ENCODE measurements at places on chromosomes 2 and 18.

- DNase-seq = no peak
Observed at GRCh38 chr2:240300261-240300821, 135.1 kb upstream of the GPC1 start.

DNA sequence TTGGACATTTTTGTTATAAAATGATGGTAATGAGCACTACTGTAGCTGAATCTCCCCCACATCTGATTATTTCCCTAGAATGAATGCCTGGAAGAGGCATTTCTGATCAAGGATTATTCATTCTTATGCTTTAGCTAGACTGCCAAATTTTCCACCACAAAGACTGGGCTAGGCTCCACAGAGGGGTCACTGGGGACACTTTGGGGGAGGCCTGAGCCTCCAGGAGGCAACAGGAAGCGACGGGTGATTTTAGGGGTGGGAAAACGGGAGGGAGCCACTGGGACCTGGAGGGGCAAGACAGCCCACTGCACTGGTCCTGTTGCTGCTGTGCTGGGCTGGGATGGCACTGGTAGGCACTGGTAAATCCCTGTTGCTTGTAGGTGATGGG, 2.4 kb upstream of the ASB1 start:
- DNase-seq = no peak

DNA sequence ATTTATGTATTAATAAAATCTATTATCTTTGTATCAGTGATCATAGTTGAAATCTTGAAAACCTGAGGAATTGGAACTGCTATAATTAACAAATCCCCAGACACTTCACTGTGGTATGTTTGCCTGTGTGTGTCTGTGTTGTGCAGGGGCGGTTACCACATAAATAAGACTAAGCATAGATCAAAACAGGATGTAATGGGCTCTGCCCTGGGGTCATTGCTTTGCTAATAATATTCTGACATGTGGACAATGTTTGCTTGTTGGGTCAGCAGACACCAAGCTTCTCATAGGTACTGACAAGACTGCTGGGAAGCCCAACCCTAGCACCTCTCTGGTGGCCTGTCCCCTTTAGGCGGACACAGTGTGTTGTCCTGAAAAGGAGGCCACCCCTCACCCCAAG, 35.8 kb upstream of the DOK6 start:
- no peak for DNase-seq

DNA sequence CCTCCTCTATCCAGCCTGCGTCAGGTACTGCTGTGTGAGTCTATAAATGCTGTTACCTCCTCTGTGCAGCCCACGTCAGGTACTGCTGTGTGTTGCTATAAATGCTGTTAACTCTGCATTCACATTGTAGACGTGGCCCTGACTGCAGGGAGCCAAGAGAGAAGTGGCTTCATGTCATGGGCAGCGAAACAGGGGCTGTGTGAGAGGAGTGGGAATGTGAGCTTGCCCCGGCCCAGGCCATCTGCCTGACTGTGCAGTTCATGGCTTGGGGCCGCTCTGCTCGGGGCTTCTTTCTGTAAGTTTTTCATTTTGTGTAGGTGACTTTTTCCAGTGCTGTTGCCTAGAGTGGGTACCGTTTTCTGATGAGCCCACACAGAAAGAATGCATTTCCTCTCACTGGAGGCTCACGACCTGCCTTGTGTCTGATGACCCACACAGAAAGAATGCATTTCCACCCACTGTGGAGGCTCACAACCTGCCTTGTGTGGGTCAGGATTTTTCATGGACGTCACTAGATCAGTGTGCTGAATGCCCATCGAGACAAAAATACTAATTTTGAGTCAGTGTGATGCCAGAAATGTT, 104.5 kb downstream of the SNTG2 start:
- DNase-seq = no peak

DNA sequence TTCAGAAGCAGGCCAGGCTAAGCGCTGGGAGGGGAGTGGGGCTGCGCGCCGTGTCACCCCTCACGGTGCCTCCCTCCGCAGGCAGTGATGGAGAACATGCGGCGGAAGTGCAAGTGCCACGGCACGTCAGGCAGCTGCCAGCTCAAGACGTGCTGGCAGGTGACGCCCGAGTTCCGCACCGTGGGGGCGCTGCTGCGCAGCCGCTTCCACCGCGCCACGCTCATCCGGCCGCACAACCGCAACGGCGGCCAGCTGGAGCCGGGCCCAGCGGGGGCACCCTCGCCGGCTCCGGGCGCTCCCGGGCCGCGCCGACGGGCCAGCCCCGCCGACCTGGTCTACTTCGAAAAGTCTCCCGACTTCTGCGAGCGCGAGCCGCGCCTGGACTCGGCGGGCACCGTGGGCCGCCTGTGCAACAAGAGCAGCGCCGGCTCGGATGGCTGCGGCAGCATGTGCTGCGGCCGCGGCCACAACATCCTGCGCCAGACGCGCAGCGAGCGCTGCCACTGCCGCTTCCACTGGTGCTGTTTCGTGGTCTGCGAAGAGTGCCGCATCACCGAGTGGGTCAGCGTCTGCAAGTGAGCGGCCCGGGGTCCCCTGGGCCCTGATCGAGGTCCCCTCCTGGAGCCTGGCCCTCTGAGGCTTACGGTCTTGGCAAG, 12.2 kb downstream of the WNT10A start:
- DNase-seq = no peak

GRCh38 chr2:217886091-217886490, 116.7 kb downstream of the TNS1 start:
- no peak for DNase-seq

- no peak for DNase-seq
Observed at GRCh38 chr2:218187296-218188015, 20.7 kb upstream of the CXCR1 start.

DNA sequence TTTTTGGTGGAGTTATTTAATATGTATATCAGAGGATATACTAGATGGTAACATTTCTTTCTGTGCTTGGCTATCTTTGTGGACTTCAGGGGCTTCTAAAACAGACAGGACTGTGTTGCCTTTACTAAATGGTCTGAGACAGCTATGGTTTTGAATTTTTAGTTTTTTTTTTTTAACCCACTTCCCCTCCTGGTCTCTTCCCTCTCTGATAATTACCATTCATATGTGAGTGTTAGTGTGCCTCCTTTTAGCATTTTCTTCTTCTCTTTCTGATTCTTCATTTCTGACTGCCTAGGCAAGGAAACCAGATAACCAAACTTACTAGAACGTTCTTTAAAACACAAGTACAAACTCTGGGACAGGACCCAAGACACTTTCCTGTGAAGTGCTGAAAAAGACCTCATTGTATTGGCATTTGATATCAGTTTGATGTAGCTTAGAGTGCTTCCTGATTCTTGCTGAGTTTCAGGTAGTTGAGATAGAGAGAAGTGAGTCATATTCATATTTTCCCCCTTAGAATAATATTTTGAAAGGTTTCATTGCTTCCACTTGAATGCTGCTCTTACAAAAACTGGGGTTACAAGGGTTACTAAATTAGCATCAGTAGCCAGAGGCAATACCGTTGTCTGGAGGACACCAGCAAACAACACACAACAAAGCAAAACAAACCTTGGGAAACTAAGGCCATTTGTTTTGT, 52.7 kb downstream of the SMAD4 start:
- no peak for DNase-seq

GRCh38 chr2:18896125-18896764, 306.9 kb upstream of the NT5C1B start:
- no peak for DNase-seq

- DNase-seq = no peak
Observed at GRCh38 chr2:21467910-21468309, 344.1 kb downstream of the TDRD15 start.

DNA sequence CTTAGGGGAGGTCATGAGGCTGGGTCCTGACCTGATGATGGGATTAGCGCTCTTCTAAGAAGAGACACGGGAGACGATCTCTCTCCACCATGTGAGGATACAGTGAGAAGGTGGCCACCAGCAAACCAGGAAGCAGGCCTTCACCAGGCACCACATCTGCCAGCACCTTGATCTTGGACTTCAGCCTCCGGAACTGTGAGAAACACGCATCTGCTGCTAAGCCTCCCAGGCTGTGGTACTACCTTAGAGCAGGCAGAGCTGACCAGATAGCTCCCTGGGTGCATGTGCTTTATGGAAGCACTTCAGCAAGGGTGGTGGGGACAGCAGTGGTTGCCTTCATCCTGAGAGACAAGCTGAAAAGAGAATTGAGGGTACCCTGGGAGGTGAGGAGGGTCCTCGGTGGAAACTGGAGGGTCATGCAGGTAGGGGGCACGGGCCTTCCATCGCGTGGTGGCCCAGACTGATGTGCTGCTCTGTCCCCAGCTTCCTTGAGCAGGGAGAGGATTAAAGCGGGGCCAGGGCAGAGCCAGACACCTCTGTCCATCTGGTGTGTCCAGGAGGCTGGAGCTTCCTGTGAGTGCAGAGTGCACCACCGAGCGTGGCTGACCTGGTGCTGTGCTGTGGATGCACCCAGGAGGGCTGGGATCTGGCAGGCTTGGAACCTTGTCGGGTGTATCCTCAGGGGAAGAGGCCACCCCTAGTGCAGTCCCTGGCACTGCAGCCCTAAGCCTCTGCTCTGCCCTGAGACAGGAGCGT, 42.9 kb upstream of the HS6ST1 start:
- no peak for DNase-seq

DNA sequence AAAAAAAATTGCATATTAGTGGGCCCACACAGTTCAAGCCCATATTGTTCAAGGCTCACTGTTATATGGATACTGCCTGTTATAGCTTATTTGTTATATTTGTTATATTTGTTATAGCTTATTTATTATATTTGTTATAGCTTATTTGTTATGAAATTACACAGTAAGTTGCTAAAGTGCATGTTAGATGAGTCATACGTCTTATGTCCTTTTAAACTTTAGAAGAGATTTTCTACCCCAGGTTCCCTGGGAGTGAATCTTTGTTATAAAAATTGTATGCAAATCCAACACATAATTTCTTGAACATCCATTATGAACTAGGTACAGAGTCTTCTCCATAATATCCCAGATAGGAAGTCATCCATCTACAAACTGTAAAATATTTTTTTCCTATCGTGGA, 22.1 kb downstream of the HTR2B start:
- DNase-seq = no peak

- DNase-seq = no peak
Observed at GRCh38 chr2:98027538-98027937, 31.8 kb upstream of the TMEM131 start.

DNA sequence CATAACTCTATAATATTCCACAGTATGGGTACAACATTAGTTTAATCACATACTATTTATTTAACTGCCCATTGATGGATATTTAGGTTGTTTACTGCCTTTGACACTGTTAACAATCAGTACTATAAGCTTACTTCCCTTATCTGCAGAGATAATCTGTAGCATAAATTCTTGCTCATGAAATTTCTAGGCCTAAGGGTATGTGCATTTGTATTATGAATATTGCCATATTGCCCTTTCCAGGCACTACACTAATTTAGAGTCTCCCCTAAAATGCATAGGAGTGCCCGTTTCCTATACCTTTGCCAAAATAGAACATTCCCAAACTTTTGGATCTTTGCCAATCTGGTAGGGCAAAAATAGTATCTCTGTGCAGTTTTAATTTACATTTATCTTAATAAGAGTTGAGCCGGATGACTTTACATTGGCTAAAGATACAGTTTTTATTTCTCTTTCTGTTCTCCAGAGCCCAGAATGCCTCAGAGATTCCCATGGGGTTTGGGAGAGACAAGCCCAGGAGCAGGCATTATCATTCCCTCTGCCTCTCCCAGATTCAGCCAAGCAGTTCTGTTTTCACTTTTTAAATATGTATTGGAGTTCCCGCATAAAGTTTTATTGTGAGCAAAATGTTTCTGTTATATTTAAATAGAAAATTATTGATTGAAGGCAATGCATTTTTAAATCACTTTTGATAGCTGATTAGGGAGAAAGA, 102.8 kb downstream of the CAPN13 start:
- DNase-seq = no peak

DNA sequence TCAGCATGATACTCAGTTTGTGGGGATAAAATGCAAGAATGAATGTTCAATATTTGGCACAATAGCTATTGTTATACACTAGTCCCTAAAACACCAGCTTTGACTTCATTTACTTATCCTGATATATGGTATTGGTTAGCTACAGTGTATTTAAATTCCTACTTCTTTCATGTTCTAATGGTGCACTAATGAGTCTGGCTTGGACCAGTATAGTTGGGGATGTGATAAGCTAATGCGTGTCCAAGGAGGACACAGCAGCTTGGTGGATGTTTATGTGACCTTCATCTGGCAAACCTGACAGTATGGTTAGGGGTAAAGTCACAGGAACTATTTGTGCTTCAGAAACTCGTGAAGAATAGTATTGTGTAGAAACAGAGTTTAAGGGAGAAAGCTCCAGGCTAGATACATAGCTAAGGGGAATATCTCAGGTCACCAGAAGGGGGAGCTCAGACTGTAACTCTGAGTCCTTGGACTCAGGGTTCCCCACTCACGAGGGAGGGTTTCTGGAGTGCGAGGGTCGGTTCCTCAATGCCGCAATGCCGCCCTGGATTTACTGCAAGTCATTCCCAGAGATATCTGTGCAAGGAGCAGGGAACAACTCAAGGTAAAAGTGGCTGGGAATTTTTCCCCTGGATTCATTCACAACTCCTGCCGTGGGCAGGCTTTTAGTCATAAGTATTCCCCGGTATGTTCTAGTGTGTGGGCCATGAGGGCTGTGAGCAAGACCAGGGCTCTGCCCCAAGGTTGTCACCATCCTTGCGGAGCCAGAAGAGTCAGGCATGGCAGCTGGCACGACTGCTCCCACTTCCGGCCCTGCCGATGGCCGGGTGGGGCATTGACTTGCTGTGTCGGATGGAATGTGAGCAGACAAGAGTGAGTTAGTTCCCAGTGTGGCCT, 14.5 kb downstream of the IL1R2 start:
- no peak for DNase-seq

DNA sequence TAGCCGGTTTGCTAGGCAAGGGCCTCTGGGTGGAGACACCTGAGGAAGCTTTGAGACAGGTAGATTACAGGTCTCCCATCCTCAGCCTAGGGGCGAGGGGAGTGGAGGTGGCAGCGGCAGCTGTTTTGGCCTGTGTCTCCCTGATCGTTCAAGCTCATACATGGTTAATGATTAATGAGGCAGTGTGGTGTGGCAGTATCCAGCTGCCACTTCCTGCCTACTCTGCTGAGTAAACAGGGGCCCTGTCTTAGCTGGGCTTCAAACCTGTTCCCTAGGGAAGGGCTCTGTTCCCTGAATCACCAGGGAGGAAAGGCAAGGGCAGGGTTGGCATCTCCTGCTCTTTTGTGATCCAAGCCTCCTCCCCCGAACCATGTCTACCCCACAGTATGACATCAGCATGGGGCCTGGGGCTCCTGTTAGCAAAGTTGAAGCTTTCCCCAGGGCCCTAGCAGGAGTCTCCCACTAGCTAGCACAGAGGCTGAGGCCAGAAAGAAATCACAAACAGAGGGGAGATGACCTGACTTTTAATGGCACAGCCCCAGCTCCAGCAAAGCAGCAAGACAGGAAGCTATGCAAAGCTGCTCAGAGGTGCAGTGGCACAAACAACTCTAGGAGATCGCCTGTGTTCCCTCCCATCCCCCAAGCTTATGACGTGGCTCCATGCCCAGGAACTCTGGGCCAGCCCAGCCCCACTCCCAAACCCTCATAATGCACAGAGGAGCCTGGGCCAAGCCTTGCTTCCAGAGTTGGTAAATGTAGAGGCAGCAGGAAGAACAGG, 3.7 kb upstream of the TUBA4B start:
- DNase-seq = no peak
